ENCODE measurements at places on chromosomes 12 and 14. TPM values are rescaled to one million over a fixed set of nuclear protein-coding genes. Genes with fewer than 3 reads are reported as not detected.
A peak's percentile ranks its signal among the peaks of the same experiment; 100 is the strongest.

DNA sequence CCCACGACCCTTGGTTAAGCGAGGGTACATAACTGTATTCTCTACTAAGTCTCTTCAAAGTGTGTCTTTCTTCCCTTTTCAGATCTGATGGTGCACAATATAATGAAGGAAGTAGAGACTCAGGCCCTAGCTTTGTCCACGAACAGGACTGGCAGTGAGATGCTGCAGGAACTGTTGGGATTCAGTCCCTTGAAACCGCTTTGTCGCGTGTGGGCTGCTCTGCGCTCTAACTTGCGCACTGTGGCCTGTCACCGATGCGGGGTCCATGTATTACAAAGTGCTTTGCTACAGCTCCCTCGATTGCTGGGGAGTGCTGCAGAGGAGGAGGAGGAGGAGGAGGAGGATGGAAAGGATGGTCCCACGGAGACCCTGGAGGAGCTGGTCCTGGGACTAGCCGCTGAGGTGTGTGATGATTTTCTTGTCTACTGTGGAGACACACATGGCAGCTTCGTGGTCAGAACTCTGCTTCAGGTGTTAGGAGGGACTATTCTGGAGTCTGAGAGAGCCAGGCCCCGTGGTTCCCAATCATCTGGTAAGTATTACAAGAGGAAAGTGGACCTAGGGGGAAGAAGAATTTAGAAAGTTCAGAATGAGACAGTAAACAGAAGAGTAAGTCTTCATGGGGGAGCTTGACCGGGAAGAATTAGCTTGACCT, 803 bp downstream of the NOP9 start:
- DNase-seq = no peak
- peaks cover 58% of the 10 kb centered on the region for H3K36me3 ChIP-seq
- peak overlapping the region; percentile 56 for H3K4me3 ChIP-seq
- H3K27me3 ChIP-seq = no peaks in the 10 kb centered on the region
- H3K4me1 ChIP-seq = peaks cover 24% of the 10 kb centered on the region

GRCh38 chr12:92481066-92481465, 221.7 kb upstream of the PLEKHG7 start:
- no peaks in the 10 kb centered on the region for H3K4me1 ChIP-seq
- H3K27ac ChIP-seq = no peak overlapping the region
- no peak for DNase-seq
- no peaks in the 10 kb centered on the region for H3K36me3 ChIP-seq
- no peaks in the 10 kb centered on the region for H3K27me3 ChIP-seq

GRCh38 chr12:8145754-8146441, 10.9 kb upstream of the ZNF705A start:
- DNase-seq = peak; percentile 55
- H3K4me1 ChIP-seq = peaks cover 11% of the 10 kb centered on the region
- no peak overlapping the region for H3K4me3 ChIP-seq
- no peaks in the 10 kb centered on the region for H3K36me3 ChIP-seq
- no peaks in the 10 kb centered on the region for H3K27me3 ChIP-seq

- no peaks in the 10 kb centered on the region for H3K27me3 ChIP-seq
- H3K36me3 ChIP-seq = no peaks in the 10 kb centered on the region
- H3K27ac ChIP-seq = no peak overlapping the region
Measured at GRCh38 chr14:102530828-102531478, 21.4 kb upstream of the ANKRD9 start.

- no peaks in the 10 kb centered on the region for H3K4me1 ChIP-seq
- no peak overlapping the region for H3K4me3 ChIP-seq
- no peaks in the 10 kb centered on the region for H3K36me3 ChIP-seq
- no peaks in the 10 kb centered on the region for H3K27me3 ChIP-seq
Measured at GRCh38 chr12:52370926-52371608, 3.8 kb upstream of the KRT85 start.

DNA sequence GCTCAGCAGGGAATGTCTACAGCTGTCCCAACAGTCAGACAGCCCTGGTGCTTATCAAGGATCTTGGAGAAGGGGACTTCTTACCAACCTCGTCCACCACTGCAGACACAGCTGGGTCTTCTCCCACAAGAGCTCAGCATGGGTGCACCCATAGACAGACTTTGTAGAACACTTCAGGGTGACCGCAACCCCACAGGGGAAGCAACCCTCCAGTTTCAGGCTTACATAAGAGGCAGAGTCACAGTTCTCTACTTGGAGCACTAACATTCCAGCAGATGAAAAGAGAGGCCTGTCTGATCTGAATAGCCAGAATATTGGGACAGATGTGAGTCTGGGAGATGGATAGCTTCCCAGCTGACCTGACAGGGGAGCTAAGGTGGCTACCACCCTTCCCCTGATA, 3.5 kb upstream of the CLEC1A start:
- no peaks in the 10 kb centered on the region for H3K4me1 ChIP-seq
- no peak overlapping the region for H3K27ac ChIP-seq
- DNase-seq = no peak
- H3K27me3 ChIP-seq = no peaks in the 10 kb centered on the region

DNA sequence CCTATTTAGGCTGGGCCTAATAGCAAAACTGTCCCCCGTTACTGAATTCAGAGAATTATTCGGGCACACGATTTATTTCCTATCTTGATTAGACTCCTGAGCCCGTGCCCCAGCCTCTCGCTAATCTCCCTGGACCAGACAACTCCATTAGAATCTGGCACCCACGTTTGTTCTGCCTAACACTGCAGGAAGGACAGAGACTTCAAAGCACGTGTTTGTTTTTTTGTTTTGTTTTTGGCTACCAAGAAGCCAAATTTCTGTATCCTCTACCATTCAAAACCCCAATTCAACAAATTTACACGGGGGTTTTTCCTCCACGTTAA, 4.8 kb downstream of the USP44 start:
- H3K27ac ChIP-seq = no peak overlapping the region
- H3K27me3 ChIP-seq = no peaks in the 10 kb centered on the region
- H3K4me1 ChIP-seq = peaks cover 7% of the 10 kb centered on the region
- no peak overlapping the region for H3K4me3 ChIP-seq
- no peak for DNase-seq

DNA sequence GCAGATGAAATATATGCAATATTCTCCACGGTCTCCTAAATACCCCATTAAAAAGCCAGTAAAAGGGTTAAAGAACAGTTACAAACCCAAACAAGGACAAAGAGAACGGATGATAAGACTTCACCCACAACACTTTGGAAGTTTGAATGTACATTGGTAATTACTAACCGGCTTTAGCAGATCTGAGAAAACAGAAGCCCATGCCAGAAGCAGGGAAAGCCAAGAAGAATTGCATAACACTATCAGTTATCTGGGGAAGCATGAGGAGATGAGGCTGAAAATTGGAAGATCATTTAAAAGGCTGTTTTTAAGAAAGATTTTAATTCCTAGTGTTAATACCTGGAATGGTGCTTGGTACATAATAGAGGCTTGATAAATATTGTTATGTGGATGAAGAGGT, 55.6 kb upstream of the MYBPC1 start:
- DNase-seq = no peak
- no peaks in the 10 kb centered on the region for H3K27me3 ChIP-seq
- H3K4me3 ChIP-seq = no peak overlapping the region
- no peaks in the 10 kb centered on the region for H3K4me1 ChIP-seq
- no peaks in the 10 kb centered on the region for H3K36me3 ChIP-seq

DNA sequence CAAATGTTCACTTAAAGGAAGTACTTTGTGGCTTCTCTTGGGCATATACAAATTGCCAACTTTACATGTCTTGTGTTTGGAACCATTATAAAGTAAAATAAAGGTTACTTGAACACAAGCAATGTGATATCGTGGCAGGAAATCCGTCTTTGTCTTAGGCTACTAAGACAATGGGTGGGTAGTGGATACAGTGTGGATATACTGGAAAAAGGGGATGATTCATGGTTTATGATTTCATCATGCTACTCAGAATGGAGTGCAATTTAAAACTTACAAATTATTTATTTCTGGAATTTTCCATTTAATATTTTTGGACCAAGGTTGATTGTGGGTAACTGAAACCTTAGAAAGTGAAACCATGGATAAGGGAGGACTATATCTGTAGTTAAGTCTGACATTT, 48.4 kb downstream of the MYRFL start:
- no peak overlapping the region for H3K27ac ChIP-seq
- H3K4me3 ChIP-seq = no peak overlapping the region
- H3K4me1 ChIP-seq = no peaks in the 10 kb centered on the region
- H3K27me3 ChIP-seq = no peaks in the 10 kb centered on the region

GRCh38 chr12:114063435-114063834, 97.3 kb upstream of the RBM19 start:
- H3K27ac ChIP-seq = no peak overlapping the region
- H3K27me3 ChIP-seq = no peaks in the 10 kb centered on the region
- no peaks in the 10 kb centered on the region for H3K36me3 ChIP-seq
- DNase-seq = no peak
- H3K4me1 ChIP-seq = no peaks in the 10 kb centered on the region
- H3K4me3 ChIP-seq = no peak overlapping the region

DNA sequence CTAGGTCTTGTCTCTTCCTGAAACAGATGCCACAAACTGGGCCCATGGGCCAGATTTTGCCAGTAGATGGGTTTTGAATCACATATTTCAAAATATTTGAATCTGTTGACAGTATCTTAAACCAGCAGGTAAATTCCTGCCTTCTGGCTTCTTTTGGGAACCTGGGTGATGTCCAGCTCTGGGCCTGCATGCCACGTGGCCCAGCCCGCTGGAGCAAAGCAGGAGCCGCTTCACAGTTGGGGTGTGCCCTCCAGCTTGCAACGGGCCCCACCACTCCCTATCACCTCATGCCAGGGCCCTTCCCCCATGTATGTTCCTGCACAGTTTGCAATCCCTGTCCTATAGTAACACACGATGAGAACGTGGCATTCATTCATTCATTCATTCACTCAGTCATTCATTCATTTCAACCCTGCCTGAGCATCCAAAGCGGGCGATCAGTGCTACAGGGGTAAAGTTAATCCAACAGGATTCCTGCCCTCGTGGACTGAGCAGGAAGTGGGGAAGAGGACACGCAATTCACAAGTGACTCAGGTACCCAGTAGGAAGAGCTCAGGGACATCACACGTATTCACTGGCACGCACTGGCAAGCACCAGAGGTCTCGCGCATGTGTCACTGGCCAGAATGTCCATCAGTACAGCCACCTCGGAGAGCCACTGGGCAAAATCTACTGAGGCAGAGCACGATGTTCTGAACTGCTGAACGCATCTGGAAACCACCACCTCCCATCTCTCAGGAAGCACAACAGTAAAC, 27.8 kb downstream of the SCARB1 start:
- no peak overlapping the region for H3K4me3 ChIP-seq
- H3K27me3 ChIP-seq = no peaks in the 10 kb centered on the region
- H3K4me1 ChIP-seq = peaks cover 15% of the 10 kb centered on the region
- no peak overlapping the region for H3K27ac ChIP-seq
- no peaks in the 10 kb centered on the region for H3K36me3 ChIP-seq
- DNase-seq = no peak

Gene CTSG
- not detected for total RNA-seq

Gene DHRS2
- total RNA-seq = 1.2 TPM

Gene LRRC74A
- total RNA-seq = not detected

Gene DTX1
- not detected for total RNA-seq

Gene PITPNM2
- total RNA-seq = not detected

Gene LRRK2
- total RNA-seq = 0.11 TPM
